Left lobe of liver (tissue), 2 donors: ENCODE measurements at places on chromosomes 4 and X.

- DNase-seq, result no peak
These were observed 145.7 kb downstream of the AMMECR1 start for GRCh38 chrX:110172215-110172614.

DNA sequence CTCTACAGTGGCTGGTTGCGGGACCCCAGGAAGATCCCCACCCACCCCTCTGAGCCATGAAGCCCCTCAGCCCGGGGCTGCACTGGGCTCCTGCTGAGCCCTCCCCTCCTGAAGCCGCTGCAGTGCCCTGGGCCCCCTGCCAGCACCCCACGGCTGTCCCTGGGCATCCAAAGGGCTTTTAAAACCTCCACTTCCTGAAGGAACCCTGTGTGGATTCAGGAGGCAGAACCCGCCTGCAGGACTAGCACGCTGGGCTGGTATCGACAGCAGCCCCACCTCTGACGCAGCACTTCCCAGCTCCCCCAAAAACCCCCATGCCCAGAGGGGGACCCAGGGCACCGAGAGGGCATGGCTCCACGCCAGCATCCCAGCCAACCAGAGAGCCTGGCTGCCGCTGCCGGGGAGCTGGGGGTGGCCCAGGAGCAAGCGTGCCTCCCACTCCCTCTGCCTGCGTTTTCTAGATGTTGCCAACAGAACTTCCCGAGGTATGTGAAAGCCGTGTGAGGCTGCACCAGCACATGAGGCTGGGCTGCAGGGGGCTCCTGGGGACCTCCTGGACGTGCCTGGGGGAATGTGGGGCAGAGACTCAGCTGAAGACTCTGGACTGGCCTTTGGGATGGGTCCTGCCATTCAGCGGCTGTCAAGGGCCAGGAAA, 6.3 kb downstream of the MXD4 start:
- DNase-seq, result peak; percentile 48

DNA sequence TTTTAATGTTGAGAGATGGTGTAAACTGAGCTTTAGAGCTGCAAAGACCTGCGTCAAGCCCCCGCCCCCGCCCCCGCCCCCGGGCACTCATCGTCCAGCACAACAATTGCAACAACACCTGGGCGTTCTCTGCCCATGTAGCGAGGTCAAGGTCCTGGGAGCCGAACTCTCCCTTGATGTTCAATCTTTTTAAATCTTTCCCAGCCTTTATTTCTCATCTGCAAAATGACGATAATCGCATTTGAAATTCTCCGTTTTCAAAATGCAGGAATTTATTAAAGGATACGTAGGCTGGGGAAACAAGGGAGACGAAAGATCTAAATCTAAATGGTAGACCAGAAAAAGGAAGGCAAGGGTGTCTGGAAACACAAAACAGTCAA, 648 bp upstream of the MSMO1 start:
- peak; percentile 78 for DNase-seq

DNA sequence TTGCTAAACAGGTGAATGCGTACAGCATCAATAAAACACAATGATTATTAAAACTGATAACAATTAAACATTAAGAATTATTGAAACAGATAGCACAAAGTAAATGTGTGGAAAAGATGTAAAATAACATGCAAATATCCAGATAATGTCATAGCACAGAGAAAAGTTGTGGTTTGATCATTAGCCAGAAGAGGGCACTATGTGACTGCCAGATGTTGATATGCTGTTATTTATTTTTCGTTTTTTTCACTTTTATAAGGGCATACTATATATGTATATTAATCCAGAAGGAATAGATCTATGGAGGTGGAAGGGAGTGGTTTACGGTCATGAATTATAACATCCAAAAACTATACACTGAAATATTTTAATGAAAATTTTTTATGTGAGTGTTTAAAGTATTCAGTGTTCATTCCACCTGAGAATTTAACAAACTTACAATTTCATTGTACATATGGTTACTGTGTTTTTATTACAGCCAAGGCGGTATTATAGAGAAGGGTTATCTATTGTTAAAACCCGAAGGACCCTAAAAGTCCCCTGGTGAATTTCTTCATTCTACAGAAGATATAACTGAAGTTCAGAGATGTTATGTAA, 211.9 kb upstream of the UGT8 start:
- no peak for DNase-seq

DNA sequence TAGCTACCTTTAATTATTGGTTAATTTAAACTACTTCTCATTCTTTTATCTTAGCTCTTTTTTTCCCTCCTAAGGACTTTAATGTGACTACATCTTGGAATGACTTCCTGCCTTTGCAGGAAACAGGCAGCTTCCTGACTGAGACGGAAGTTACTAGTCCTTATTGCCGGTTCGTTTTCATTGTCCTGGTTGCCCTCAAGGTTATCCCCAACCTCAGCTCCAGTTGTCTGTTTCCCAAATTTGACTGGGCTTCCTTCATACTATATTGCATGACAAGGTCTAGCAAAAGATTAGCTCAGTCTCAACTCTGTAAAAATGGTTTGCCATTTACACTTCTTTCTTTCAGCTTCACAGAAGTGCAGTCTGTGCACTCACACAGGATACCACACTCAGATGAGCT, 109.9 kb upstream of the DDX53 start:
- DNase-seq, result no peak

GRCh38 chr4:38644201-38644600, 19.8 kb upstream of the KLF3 start:
- no peak for DNase-seq

GRCh38 chrX:3728454-3728853, 15.0 kb upstream of the PRKX start:
- no peak for DNase-seq

DNA sequence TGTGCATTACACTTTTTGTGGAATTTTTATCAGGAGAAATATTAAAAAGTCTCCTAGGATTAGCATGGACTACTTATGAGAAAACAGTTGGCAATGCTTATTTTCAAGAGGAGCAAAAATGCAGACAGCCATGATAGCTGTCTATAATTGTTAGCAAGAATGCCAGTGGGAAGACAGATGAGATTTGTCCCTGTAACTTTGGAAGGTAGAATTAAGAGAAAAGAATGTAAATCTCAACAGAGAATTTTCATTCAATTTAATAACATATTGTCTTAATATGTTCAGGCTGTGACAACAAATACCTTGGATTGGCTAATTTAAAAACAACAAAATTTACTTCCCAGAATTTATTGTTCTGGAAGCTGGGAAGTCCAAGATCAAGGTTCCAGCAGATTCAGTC, 349.2 kb downstream of the IQCM start:
- no peak for DNase-seq

DNA sequence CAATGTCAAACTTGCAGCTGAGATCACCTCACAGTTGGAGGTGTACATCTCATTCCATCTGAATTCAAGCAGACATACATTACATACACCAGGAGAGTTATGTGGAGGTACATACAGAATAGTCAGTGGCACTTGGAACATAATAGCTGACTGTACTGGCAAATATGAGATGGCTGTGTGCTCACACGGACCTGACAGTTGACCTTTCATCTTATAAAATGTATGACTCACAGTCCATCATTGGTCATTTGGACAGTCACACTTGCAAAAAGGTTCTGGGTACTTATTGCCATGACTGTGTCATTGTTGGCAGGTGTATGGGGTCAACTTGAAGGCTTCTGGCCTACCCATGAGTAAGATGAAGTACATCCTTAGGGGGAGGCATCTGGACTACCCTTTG, 88.6 kb upstream of the WDR1 start:
- no peak for DNase-seq

GRCh38 chr4:7383266-7383665, 51.5 kb downstream of the PSAPL1 start:
- DNase-seq, result no peak

DNA sequence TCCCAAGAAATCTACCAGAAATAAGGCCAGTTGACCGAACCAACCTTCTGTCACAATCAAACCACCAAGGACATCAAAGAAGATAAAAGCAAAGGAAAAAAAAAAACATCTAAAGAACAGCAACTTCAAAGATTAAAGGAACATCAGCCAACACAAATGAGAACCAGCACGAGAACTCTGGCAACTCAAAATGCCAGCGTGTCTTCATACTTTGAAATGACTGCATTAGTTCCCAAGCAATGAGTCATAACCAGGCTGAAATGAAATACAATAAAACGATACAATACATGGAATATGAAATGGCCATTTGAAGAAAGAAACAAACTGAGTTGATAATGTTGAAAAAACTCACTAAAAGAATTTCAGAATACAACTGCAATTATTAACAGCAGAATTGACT, 611.6 kb upstream of the GRIA3 start:
- DNase-seq, result no peak

- no peak for DNase-seq
These were observed 1.8 kb downstream of the SLC30A9 start for GRCh38 chr4:41991916-41992767.

DNA sequence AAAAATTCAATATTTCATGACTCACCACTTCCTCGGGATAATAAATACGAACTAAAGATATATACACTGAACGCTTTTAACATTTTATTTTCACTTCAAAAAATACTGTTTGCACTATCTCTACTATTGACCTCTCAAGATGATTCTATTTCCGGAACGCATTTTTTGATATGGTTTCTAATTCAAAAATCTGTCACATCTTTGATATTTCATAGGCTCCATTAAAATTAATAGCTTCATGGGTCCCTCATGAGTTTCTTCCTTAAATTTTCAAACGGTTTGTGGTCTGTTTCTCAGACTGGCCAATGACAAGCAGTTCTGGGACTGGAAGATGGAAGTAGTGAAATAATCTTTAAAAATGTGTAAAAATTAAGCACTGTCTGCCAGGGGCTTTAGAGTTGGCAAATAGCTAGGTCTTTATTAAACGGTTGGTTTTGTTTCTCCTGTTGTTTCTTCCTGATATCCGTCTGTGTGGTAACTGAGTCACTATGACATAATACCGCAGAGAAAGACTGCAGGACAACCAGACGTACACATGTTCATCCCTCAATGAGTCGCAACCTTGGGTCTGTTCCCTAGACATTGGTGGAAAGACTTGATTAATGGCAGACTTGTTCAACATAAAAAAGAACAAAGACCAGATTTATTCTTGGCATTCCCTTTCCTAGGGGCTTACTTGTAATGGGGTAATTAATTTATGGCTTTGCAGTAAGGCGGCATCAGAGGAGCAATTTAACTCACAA, 133.8 kb downstream of the PALLD start:
- no peak for DNase-seq

- DNase-seq, result no peak
These were observed 7.9 kb downstream of the TRPC3 start for GRCh38 chr4:121943941-121944340.

- DNase-seq, result no peak
These were observed 721 bp downstream of the FAM184B start for GRCh38 chr4:17780501-17781299.

DNA sequence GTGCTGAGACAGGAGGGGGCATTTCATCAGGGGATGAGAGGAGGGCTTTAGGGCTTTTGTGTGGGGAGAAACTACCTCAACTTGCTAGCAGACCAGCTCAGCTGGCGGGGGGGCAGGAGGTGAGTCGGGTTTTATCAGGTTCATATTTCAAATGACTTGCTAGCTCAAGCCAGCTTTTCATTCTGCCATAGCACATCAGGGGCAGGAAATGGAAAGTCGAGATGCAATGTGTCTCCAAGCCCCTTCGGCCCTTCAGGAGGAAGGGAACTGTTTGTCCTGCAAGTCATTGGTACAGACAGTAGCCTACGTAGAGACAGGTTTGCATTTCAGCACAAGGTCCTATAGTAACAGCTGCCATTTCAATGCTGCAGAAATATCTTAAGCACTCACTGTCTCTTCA, 194.1 kb downstream of the PTTG2 start:
- DNase-seq, result no peak

GRCh38 chr4:57116245-57116644, 6.1 kb upstream of the IGFBP7 start:
- DNase-seq, result no peak

DNA sequence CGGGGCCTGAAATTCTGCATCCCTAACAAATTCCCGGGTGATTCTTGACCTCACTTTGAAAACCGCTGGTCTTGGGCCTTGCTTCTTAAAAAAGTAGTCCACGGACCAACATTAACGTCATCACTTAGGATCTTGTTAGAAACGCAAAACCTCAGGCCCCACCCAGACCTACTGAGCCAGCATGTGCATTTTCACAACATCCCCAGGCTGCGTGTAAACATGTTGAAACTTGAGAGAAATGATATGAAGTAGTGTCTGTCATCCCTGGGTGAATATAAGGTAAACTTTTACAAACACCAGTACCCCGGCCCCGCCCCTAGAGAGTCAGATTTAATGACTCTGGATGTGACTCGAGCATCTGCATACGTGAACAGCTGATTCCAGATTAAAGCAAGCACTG, 33.7 kb downstream of the SORBS2 start:
- no peak for DNase-seq

GRCh38 chr4:127936974-127937373, 28.0 kb downstream of the MFSD8 start:
- no peak for DNase-seq

- DNase-seq, result no peak
These were observed 15.8 kb upstream of the UBE2K start for GRCh38 chr4:39682138-39682537.

DNA sequence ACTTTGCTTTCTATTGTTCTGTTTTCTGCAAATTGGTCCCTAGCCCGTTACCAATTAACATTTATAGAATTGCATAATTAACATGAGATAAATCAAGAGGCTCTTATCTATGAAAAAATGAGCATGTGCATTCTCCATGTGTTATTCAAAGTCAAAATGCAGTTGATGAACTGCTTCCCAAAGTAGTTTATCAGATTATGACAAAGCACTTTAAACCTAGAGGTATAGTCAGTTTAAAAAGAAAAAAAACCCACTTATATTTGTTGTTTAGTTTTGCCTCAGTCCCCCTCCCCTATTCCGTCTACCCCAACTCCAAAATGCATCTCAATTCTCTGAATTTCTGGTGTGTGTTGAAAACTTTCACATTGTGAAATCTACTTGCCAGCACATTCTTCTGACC, 119.5 kb downstream of the ATXN3L start:
- no peak for DNase-seq

GRCh38 chr4:172758586-172759340, 409.8 kb upstream of the GALNT7 start:
- no peak for DNase-seq

DNA sequence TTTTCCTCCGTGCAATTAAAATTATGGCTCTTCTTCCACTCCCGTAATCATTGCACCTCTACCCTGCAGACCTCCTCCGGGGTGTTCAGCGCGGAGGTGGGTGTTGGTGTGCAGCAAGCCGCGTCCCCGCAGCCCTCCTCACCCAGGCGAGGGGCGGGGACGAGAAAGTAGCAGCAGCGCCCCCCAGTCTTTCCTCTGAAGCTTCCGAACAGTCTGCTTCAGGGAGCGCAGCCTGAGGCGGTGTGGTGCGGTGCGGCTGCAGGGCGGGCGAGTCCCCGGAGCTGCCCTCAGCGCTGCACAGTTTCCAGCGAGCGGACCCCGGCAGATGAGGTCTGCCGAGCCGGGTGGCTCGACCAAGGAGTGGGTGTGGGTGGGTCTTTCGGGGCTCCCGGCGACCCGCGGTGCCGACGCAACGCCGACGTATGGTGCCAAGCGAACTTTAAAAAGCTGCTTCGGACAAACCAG, at the start of gene FRAS1:
Gene FRAS1, plus strand, starts transcription at position 189 of the 465 bp plus-strand sequence. CDS start 687 bp downstream, outside the sequence.
- no peak for DNase-seq

GRCh38 chr4:162837241-162837640, 329.4 kb downstream of the NAF1 start:
- no peak for DNase-seq

GRCh38 chrX:68714856-68715255, 67.4 kb downstream of the STARD8 start:
- no peak for DNase-seq

GRCh38 chr4:726235-726787, 20.7 kb downstream of the PCGF3 start:
- no peak for DNase-seq

- DNase-seq, result peak; percentile 60
These were observed 824.0 kb downstream of the STIM2 start for GRCh38 chr4:27684610-27685011.
